Femur (tissue), 1 donor: ENCODE measurements at places on chromosomes 1 and 21.

- peak; percentile 12 for DNase-seq
Observed at GRCh38 chr1:43421976-43422750, 31.6 kb downstream of the HYI start.

- peak; percentile 85 for DNase-seq
Observed at GRCh38 chr1:228166170-228166936, 749 bp downstream of the IBA57 start.

DNA sequence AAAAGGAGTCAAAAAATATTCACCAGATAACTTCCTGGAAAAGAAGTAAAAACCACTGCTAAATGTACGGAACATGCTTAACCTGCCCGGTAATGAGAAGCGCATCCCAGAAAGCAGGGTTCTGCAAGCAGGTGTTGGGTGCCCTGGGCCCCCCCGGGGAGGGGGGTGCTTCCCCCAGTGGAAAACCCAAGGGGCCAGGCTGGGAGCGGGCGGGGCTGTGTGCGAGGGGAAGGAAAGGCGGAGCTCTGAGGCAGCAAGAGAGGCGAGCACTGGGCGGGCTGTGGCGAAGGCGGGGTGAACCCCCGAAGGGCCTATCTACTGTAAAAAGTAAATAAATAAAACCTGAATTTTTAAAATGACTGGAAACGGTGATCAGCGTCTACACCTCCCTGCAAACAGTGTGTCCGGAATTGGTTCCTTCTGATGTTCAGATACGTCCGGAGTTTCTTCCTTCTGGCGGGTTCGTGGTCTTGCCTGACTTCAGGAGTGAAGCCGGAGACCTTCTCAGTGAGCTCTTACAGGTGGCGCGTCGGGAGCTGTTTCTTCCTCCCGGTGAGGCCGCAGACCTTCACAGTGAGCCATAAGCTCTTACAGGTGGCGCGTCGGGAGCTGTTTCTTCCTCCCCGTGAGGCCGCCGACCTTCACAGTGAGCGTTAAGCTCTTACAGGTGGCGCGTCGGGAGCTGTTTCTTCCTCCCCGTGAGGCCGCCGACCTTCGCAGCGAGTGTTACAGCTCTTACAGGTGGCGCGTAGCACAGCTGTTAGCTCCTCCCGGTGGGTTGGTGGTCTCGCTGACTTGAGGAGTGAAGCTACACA lies 13.4 kb downstream of the FTCD start:
- no peak for DNase-seq

GRCh38 chr1:47696404-47696736 lies 258.5 kb downstream of the FOXD2 start:
- no peak for DNase-seq
